ENCODE measurements at places on chromosomes 3 and 15. TPM values are rescaled to one million over a fixed set of nuclear protein-coding genes. Genes with fewer than 3 reads are reported as not detected.

EFHB gene
- not detected for total RNA-seq

CELF6 gene
- 0.10 TPM for total RNA-seq

WHAMM gene
- 2.9 TPM for total RNA-seq

PAQR9 gene
- total RNA-seq = 10.4 TPM

FOXL2NB gene
- not detected for total RNA-seq

ZNF774 gene
- 0.98 TPM for total RNA-seq

KLHL18 gene
- total RNA-seq = 18.8 TPM

HHATL gene
- total RNA-seq = not detected

GRCh38 chr3:59133311-59133710 is 83.5 kb upstream of the CFAP20DC start:
- no peak overlapping the region for H3K4me3 ChIP-seq
- H3K27ac ChIP-seq = no peak overlapping the region
- H3K36me3 ChIP-seq = no peaks in the 10 kb centered on the region

GRCh38 chr15:35693886-35694285 is 147.9 kb upstream of the DPH6 start:
- H3K4me3 ChIP-seq = no peak overlapping the region
- H3K36me3 ChIP-seq = no peaks in the 10 kb centered on the region
- H3K27me3 ChIP-seq = no peaks in the 10 kb centered on the region
- peak; percentile 38 for DNase-seq

- no peak for DNase-seq
- H3K27me3 ChIP-seq = peaks cover 1% of the 10 kb centered on the region
- no peak overlapping the region for H3K27ac ChIP-seq
These were observed 32.3 kb downstream of the B3GNT5 start for GRCh38 chr3:183285318-183285717.

DNA sequence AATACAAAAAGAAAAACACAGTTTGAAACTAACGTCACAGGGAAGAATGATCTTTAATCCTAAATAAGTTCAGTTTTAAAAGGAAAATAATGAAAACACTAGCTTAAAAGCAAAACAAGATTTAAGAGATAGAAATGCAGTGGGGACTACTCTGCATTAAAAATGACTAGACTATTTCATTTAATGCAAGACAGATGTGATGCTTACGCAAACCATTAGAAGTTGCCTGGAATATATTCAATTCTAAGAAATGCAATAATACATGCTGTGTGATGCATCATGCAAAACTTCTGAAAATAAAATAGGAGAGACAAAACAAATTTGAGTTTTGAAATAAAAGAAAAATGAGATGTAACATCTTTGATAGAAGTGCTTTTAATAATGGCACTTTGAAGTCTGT is 97.6 kb upstream of the STRIT1 start:
- no peaks in the 10 kb centered on the region for H3K4me1 ChIP-seq
- no peak for DNase-seq
- no peak overlapping the region for H3K27ac ChIP-seq
- no peak overlapping the region for H3K4me3 ChIP-seq
- H3K27me3 ChIP-seq = no peaks in the 10 kb centered on the region
- H3K36me3 ChIP-seq = no peaks in the 10 kb centered on the region

DNA sequence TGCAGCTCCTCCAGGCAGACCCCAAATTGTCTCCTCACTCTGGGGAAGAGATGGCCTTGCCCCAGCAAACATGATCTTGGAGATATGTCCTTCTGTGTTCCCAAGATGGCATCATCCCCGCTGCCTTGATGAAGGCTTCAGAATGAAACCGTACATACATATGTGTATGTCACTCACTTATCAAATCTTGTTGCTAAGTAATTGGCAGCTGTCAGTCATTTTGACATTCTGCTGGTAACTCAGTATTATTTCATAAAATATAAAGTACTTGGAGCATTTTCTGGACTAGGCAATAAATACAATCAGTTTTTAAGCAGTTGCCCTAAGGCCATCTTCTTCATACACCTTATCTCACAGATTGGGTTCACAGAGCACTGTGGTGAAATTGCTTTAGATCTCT is 62.4 kb downstream of the ARNT2 start:
- H3K4me3 ChIP-seq = no peak overlapping the region
- peaks cover 20% of the 10 kb centered on the region for H3K4me1 ChIP-seq
- DNase-seq = no peak
- H3K27me3 ChIP-seq = no peaks in the 10 kb centered on the region
- H3K27ac ChIP-seq = no peak overlapping the region

DNA sequence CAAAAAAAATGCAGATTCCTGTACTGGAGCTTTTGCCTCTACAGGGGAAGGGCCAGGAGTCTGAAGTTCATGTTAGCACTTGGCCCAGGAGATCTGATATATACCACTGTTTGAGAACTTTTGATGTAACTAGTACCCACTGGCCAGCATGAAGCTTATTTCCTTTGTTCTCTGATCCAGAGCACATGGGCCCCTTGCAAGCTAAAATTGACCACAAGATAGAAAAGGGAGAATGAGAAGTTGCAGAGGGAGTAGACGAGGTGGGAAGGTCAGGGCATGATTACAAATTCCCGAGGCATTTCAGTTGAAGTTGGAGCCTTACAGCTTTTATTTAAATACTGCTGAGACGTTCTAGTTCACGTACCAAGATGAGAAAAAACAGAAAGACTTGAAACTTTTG is 28.2 kb downstream of the TGM4 start:
- no peaks in the 10 kb centered on the region for H3K36me3 ChIP-seq
- 0 out of 3 replicates have a peak, but pooled peaks cover 3% of the 10 kb centered on the region for H3K27me3 ChIP-seq
- peak overlapping the region; percentile 52 for H3K27ac ChIP-seq
- H3K4me3 ChIP-seq = no peak overlapping the region

- H3K27ac ChIP-seq = no peak overlapping the region
- no peaks in the 10 kb centered on the region for H3K27me3 ChIP-seq
- H3K4me1 ChIP-seq = no peaks in the 10 kb centered on the region
- H3K4me3 ChIP-seq = no peak overlapping the region
- H3K36me3 ChIP-seq = no peaks in the 10 kb centered on the region
These were observed 54.2 kb downstream of the PPARG start for GRCh38 chr3:12343047-12343501.

GRCh38 chr3:135218304-135218703 is 423.2 kb downstream of the EPHB1 start:
- no peak for DNase-seq
- H3K27me3 ChIP-seq = no peaks in the 10 kb centered on the region
- H3K4me3 ChIP-seq = no peak overlapping the region

DNA sequence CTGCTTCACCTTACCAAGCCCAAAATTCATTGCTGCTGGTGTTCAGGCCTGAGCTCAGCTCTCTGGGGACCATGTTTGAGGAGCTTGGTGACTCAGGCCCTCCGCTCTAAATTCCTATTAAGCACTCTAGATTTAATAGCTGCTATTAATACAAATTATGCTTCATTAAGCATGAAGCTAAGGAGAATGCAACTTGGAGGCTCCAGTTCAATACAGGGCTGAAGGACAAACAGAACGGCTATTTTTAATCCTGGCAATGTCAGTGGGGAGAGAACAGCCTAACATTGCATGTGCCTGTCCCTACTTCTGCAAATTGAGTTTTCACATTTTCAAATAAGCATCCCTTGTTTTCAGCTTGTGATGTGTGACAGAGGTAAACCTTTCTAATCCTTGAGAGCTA is 80.1 kb upstream of the TRIM42 start:
- H3K27ac ChIP-seq = no peak overlapping the region
- no peaks in the 10 kb centered on the region for H3K4me1 ChIP-seq
- no peak overlapping the region for H3K4me3 ChIP-seq
- no peaks in the 10 kb centered on the region for H3K36me3 ChIP-seq

- peaks cover 77% of the 10 kb centered on the region for H3K36me3 ChIP-seq
- no peaks in the 10 kb centered on the region for H3K27me3 ChIP-seq
- H3K27ac ChIP-seq = peak overlapping the region; percentile 30
- peaks cover 26% of the 10 kb centered on the region for H3K4me1 ChIP-seq
- peak; percentile 58 for DNase-seq
These were observed 57.9 kb upstream of the SEC22A start for GRCh38 chr3:123143669-123144411.

DNA sequence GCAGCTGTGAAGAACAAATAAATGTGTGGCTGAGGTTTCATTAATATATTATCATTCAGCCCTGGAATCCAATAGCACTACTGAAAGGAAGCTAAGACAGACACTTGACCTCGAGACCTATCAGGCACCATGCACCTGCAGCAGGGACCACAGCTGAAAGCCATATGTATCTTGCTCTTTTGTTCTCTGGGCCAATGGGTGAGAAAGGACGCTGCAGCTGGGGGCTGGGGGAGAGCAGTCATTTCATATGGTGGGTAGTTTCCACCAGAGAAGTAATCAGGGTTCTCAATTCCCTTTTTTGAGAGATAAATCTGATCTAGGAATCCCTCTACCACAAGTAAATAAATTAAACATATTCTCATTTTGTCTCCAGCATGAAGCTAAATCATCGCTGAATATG is 225.6 kb upstream of the STRIT1 start:
- H3K4me3 ChIP-seq = no peak overlapping the region
- no peak overlapping the region for H3K27ac ChIP-seq
- no peaks in the 10 kb centered on the region for H3K4me1 ChIP-seq
- DNase-seq = no peak

DNA sequence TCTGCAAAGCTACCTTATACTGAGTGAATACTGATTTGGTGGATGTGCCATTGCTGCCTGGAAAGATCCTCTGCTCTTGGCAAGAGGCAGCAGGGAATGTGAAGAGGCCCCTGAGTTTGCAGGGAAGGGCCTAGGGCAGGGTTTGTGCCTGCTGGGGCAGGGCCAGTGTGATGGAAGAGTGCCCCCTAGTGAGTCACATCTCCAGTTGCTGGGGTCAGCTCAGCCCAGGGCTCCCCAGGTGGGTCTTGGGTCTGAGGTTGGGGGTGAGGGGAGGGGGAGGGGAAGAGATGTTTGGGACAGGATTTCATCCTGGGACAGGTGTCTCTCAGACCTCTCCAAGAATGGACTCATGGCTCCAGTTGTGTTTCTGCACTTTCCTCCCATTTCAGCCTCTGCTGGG is 4.1 kb upstream of the AMOTL2 start:
- H3K4me1 ChIP-seq = peaks cover 39% of the 10 kb centered on the region
- H3K27ac ChIP-seq = no peak overlapping the region
- peak; percentile 50 for DNase-seq
- H3K27me3 ChIP-seq = peaks cover 1% of the 10 kb centered on the region

DNA sequence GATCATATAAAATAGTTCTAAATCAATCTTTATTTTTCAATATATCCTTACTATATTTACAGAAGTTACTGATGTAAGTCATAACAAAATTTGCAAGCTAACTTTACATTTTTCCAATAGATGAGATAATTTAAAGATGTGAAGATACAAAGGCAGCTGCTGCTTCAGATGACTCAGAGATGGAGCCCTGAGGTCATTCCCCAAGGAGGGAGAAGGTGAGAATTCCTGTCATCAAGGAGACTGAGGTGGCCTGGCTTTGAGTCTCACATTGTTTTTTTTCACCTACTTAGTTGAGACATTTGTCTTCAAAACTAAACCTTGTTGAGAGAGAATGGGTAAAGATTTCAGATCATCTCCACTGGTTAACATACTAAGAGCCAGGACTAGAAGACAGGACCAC is 3.9 kb upstream of the SAMD7 start:
- no peak overlapping the region for H3K27ac ChIP-seq
- H3K36me3 ChIP-seq = no peaks in the 10 kb centered on the region
- no peaks in the 10 kb centered on the region for H3K4me1 ChIP-seq

GRCh38 chr3:138985932-138986331 is 20.1 kb downstream of the PRR23A start:
- H3K36me3 ChIP-seq = no peaks in the 10 kb centered on the region
- H3K4me1 ChIP-seq = no peaks in the 10 kb centered on the region
- DNase-seq = no peak
- peaks cover 1% of the 10 kb centered on the region for H3K27me3 ChIP-seq
- H3K27ac ChIP-seq = no peak overlapping the region
- no peak overlapping the region for H3K4me3 ChIP-seq

GRCh38 chr3:136120373-136121348 is 75.5 kb downstream of the MSL2 start:
- no peaks in the 10 kb centered on the region for H3K36me3 ChIP-seq
- H3K27me3 ChIP-seq = no peaks in the 10 kb centered on the region
- H3K4me1 ChIP-seq = no peaks in the 10 kb centered on the region
- no peak overlapping the region for H3K27ac ChIP-seq
- no peak overlapping the region for H3K4me3 ChIP-seq

DNA sequence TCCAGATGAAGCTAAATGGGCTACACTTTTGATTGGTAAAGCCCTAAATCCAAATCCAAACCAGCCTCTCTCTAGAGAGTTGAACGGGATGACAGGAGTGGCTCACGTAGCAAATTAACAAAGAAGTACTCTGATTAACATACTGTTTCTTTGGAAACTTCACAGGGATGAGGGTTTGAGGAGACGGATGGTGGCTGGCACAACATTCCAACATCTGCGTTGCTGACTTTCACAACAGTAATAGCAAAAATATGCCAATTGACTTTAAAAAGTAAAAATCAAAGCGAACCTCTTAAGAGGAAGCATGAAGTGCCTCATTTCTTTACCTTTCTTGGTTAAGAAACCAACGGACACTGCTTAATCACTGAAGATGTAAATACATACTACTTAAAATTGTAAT is 181.4 kb downstream of the TBL1XR1 start:
- no peaks in the 10 kb centered on the region for H3K36me3 ChIP-seq
- no peak for DNase-seq
- H3K4me3 ChIP-seq = no peak overlapping the region
- no peak overlapping the region for H3K27ac ChIP-seq

GRCh38 chr3:142909282-142909681 is 20.4 kb upstream of the PCOLCE2 start:
- H3K27ac ChIP-seq = no peak overlapping the region
- no peaks in the 10 kb centered on the region for H3K36me3 ChIP-seq
- H3K27me3 ChIP-seq = no peaks in the 10 kb centered on the region
- peaks cover 6% of the 10 kb centered on the region for H3K4me1 ChIP-seq
- no peak for DNase-seq

DNA sequence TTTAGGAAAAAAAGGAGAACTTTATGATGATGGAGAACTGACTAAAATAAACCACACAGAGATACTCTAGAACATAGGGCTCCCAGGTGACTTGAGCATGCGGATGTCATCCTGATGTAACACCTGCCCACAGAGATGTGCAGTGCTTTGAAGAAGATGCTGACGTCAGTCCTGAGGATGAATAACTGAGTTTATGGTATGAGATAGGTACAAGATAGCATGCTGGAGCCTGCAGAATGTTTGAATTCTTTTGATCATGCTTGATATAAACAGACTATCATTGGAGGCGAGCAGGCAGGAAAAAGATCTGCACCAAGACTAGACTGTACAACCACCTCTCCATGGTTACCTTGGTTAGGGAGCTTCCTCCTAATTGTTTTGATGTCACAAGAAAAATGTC is 12.4 kb downstream of the CCR4 start:
- H3K4me1 ChIP-seq = peaks cover 28% of the 10 kb centered on the region
- no peak for DNase-seq
- no peak overlapping the region for H3K4me3 ChIP-seq
- H3K36me3 ChIP-seq = no peaks in the 10 kb centered on the region
- H3K27me3 ChIP-seq = no peaks in the 10 kb centered on the region
- H3K27ac ChIP-seq = no peak overlapping the region

DNA sequence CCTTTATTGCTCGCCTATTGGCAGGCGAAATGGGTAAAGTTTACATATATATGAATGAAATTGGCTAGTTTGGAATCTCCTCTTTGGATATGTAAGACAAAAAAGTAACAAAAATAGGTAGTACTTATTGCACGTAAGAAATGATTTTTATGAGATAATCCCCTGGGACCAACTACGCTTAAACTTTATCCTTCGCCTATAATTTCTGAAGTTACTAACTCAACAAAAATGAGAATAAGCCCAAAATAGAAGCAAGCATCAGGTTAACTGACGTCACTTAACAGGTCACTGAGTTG is 438 bp upstream of the SLC49A4 start:
- peak overlapping the region; percentile 68 for H3K4me3 ChIP-seq
- H3K27ac ChIP-seq = peak overlapping the region; percentile 86
- peaks cover 59% of the 10 kb centered on the region for H3K4me1 ChIP-seq
- no peaks in the 10 kb centered on the region for H3K27me3 ChIP-seq
- H3K36me3 ChIP-seq = no peaks in the 10 kb centered on the region
- no peak for DNase-seq

Data from HepG2 (cell line).